ENCODE measurements at places on chromosomes 5 and 9.
A peak's percentile ranks its signal among the peaks of the same experiment; 100 is the strongest.

DNA sequence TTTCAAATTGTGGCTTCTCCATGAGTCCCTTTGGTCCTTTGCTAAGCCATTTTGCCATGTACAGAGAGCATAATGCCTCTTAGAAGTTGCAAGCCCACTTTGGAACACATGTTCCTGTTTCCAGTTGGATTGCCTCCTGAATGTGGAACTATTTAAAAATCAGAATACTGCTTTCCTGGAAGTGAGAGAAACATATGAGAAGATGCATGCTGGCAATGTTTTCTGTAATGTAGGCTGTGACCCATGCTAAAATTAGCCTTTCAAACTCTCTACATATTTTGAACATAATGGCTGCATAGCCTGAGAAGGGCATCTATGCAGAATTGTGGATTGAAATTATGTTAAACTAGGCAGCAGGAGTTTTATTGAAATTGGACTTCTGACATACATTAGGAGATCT lies 175.5 kb upstream of the PAPPA start:
- no peak for DNase-seq

- DNase-seq = no peak
These were observed 4.2 kb upstream of the SNAPC4 start for GRCh38 chr9:136403915-136404800.

DNA sequence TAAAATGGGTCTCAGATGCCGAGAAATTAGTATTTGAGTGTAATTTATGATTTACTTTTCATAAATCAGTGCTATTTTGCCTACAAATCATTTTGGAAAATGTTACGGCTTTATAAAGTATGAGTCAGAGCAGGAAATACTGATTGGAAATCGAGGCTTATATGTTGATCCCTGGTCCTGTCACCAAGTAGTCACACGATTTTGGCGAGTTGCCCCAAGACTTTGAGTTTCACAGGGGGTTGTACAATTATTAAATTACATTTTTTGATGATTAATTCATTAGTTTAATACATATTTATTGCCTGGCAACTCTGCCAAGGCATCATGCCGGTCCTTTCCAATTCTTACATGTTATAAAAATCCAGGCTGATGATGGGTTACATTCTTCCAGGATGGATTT lies 443.9 kb upstream of the KLF4 start:
- DNase-seq = no peak

GRCh38 chr9:93225417-93225816 lies 41.5 kb downstream of the WNK2 start:
- DNase-seq = no peak

DNA sequence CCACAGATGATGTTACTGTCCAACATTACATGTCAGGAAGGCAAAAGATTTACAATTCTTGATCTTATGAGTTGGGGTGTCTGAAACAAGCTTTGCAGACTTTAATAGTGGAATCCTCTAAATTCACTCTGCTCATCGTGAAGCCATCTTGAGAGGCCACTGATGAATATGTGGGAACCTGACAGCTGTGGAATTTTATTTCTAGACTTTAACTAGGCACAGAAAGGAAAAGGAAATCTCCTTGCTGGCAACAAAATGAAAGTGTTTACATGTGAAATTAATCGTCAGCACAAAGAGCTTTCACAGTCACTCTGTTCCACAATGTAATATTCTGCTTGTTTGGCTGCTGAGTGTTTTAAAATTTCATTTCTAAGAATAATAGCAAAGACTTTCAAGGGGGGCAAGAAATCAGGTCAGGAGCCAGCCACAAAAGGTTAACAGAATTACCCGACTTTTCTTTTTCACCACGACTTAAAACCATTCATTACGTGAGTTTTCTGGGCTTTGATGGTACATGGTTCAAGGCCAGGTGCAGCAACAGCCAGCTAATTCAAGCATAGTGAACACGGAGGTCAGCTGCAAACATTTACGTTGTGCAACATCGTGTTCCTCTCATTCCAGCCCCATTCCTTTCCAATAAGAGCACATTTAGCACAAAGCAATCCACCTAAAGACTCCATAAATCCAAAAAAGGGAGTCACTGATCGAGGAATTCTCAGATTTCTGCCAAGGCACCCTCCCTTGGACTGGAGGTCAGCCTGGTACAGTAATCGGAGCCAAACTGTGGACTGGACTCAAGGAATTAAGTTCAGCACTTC lies 14.6 kb downstream of the NREP start:
- peak; percentile 94 for DNase-seq

DNA sequence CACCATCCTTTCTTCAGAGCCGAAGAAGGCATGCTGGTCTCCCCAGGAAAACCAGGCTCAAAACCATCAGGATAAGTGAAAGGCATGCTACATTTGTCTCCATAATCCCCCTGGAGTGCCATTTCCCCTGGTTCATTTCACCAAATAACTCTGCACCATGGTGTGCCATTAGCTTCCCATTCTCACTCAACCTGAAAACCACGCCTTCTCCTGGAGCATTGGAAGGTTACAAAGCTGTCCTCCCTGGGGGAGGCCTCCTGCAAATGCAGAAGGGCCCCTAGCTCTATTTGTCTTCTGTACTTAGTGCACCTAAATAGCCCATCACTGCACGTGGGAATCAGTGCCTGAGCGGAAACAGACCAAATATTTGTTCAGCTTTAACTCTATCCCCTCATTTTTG lies 90.2 kb upstream of the ICE1 start:
- DNase-seq = no peak

- no peak for DNase-seq
These were observed 113.1 kb upstream of the NIPBL start for GRCh38 chr5:36763454-36763853.

DNA sequence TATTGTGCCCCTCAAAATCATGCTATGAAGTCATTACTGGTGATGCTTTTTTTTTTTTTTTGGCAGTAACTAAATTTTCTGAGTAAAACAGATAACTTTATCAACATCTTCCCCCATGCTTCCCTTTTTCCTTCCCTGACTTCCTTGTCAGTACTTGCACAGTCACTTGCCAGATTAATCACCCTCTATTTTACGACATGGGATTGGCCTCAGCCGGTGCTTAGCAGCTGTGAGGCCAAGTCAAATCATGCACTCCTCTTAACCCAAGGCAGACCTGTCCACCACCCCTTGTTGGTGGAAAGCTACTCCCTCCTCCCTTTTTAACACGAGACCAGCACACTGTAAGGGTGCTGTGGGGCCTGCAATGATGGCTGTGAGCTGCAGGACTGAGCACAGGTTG lies 118.0 kb upstream of the OTULINL start:
- peak; percentile 82 for DNase-seq

DNA sequence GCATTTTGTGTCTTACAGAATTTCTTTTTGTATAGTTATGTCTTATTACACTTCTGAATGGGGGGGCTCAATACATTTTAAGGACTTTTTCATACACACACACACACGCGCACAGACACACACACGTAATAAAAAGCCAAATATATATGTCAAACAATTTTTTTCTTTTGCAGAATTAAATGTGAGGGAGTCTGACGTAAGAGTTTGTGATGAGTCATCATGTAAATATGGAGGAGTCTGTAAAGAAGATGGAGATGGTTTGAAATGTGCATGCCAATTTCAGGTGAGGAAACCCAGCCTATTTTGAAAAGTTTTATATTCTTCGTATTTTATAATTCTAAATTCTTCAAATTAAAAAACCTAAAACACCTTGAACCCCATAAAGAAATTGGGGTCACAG lies 25.6 kb downstream of the TMEFF1 start:
- DNase-seq = peak; percentile 46

GRCh38 chr5:86228147-86228546 lies 389.6 kb upstream of the COX7C start:
- no peak for DNase-seq

DNA sequence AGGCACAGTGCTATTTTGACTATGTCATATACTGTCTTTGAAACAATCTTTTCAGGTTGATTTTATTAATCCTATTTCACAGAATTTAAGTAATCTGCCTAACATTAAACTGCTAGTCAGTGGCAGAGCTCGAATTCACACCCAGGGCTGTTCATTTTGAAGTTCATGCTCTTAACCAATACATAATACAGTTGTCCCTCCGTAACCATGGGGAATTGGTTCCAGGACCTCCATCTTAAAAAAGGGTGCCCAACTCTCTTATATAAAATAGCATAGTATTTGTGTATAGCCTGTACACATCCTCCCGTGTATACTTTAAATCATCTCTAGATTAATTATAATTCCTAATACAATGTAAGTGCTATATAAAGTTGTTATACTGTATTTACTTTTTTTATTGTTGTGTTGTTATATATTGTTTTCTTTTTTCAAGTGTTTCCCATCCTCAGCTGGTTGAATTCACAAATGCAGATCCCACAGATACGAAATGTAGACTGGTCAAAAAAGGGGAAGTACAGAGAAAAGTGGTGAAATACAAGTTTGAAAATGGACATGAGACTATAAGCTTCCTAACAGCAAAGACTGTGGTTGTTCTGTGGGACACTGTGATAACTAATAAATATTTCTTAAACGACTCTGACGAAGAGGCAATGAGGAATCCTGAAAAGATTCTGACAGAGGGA lies 18.3 kb downstream of the RFX3 start:
- peak; percentile 18 for DNase-seq

DNA sequence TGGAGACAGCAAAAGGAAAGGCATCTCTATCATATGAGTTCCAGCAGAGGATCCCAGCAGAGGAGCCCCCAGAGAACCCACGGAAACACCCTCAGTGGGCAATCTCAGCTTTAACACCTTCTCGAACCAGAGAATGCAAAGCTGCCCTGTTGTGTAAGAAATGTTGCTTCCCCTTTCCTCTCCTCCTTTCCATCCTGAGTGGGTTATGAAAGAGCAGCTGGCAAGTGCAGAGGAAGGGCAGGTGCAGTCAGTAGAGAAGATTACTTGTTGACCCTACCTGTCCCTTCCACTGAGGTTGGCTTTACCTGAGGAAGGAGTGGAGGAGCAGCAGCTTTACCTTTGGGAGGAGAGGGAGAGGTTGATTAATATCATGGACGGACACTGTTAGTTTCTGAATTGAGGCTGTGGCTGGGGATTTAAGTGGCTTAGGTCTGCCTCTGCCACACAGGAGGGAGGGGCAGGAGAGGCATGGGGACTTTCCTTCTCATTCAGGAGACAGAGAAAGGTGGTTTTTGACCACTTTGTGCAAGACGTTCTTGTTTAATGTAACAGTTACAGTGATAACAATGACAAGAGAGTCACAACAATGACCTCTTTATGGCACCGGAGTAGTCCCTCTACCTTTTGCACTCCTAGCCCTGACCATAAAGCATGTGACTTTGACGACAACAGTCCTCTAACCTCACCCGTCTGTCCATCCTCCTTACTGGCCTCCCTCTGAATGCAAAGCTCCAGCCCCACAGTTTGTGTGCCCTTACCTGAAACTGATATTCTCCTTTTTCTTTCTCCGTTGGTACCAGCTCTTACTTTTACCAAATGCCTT lies 254.8 kb downstream of the NSG2 start:
- no peak for DNase-seq

DNA sequence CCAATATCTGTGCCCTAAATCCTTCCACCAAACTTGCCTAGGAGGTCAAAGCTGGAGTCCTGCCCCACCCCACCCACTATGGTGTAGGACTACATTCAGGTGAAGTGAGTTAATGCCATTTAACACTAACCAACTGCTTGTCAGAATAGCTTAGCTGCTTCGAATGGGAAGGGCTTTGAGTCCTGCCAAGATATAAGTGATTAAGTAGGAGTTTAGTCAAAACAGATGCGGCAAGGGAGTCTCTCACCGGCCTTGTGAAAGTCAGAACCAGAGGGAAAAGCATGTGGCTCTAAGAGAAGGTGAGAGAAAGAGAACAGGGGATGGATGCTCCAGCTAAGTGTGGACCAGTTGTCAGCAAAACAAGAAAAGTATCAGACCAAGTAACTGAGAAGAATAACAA lies 132.6 kb downstream of the SPOCK1 start:
- peak; percentile 15 for DNase-seq

DNA sequence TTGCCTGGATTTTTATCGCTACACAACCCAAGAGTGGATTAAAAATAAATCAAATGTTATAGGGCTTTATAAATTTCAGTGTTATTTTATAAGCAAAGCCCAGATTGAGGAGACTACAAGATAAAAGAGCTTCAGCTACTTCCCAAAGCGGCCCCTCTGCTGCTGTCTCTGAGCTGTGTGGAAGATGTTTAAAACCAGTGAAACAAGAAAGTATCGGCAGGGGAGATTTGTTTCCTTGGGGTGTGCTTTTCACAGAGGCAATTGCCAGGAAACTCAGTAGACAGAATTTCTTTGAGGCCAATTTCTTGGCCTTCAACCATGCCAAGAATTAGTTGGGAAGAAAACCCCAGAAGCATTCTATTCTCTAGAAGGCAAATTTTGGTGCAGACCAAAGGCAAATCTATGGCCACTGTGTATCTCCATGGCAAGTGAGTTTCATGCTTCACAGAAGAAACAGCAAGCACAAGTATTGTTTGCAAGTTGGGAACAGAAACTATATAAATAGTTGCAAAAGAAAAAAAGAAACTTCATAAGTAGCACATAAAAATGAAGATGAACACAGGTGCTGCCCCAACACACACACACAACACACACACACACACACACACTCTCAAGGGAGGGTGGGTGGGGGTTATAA lies 197.2 kb downstream of the PARP8 start:
- DNase-seq = no peak

- DNase-seq = no peak
These were observed 2.0 kb downstream of the MAML1 start for GRCh38 chr5:179734536-179735164.

GRCh38 chr5:2181557-2181956 lies 298.8 kb upstream of the IRX4 start:
- no peak for DNase-seq

- peak; percentile 81 for DNase-seq
These were observed 35.6 kb downstream of the SLC30A5 start for GRCh38 chr5:69129413-69129812.

DNA sequence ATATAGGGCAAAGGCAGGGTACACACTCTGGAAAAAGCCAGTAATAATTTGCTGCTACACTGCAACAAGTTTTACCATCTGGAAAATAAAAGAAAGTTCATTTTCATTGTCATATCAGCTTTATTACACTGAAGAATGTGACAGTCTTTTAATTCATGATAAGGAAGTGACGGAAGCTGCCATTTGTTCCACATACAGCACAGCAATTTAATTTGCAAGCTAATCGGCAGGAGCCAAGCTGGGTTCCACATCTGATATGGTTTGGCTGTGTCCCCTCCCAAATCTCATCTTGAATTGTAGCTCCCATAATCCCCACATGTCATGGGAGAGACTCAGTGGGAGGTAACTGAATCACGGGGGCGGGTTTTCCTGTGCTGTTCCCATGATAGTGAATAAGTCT lies 16.5 kb downstream of the PRELID2 start:
- no peak for DNase-seq

DNA sequence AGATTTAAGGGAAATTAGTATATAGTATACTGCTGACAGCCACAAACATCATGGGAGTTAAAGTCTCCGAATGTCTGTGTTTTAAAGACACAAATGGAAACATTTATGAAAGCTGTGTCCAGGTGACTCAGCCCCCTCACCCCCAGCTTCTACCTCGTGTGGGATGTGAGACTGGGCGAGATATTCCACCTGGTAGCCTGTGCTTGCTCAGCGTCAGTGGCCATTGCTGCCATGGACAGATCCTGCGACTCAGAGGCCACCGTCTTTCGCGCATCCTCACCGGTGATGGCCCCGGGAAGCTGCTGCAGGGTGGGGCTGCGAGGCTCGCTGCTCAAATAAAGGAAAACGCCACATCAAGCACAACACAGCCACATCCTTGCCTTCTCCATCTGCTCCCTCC lies 31.2 kb upstream of the EXOC3 start:
- DNase-seq = no peak

GRCh38 chr5:100898504-100899346 lies 4.4 kb downstream of the ST8SIA4 start:
- DNase-seq = no peak

- DNase-seq = no peak
These were observed 158.4 kb upstream of the MPDZ start for GRCh38 chr9:13437866-13438265.

- DNase-seq = no peak
These were observed 75.1 kb upstream of the RAI14 start for GRCh38 chr5:34580983-34581382.
